ENCODE measurements at places on chromosomes 7 and 10. TPM values are rescaled to one million over a fixed set of nuclear protein-coding genes. Genes with fewer than 3 reads are reported as not detected.

The LARP4B gene
- 96.6 TPM for total RNA-seq

The ZEB1 gene
- 43.0 TPM for total RNA-seq

The ABCB4 gene
- total RNA-seq = 2.0 TPM

The LAMB1 gene
- total RNA-seq = 312 TPM

The H2BK1 gene
- not detected for total RNA-seq

The PLPP4 gene
- 6.4 TPM for total RNA-seq

The DYNC1I1 gene
- total RNA-seq = 2.6 TPM

The CPEB3 gene
- total RNA-seq = 7.4 TPM

The EBLN1 gene
- not detected for total RNA-seq

The TMEM184A gene
- 11.0 TPM for total RNA-seq

The GNGT1 gene
- total RNA-seq = 0.35 TPM

The FAM237B gene
- not detected for total RNA-seq

The TWIST1 gene
- total RNA-seq = 1.3 TPM

The HDAC9 gene
- 22.1 TPM for total RNA-seq

The ADAP1 gene
- total RNA-seq = 48.2 TPM

The PARP12 gene
- 40.2 TPM for total RNA-seq

All from kidney (tissue), 22 donors.